Umbilical cord (tissue), 2 donors: ENCODE measurements at places on chromosomes 3 and 15.

DNA sequence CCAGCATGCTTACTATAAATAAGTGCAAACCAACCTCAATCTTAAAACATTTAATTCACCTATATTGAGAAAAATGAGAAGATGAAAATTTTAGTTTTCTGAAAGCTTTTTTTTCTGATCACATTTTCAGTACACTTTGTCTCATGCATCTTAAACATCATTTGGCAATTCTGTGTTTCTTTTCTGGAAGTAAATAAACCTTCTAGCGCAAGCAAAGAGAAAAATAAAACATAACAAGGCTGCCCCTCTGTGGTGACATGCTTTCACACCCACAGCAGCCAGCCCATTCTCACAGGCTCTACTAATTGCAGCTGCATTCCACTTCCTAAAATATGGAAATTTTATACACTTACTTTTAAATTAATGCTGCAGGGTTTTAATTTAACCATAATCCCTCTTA, 90.1 kb downstream of the NEK10 start:
- DNase-seq: peak; percentile 55

- DNase-seq: no peak
These were observed 16.0 kb downstream of the UBE2E2 start for GRCh38 chr3:23219117-23219516.

DNA sequence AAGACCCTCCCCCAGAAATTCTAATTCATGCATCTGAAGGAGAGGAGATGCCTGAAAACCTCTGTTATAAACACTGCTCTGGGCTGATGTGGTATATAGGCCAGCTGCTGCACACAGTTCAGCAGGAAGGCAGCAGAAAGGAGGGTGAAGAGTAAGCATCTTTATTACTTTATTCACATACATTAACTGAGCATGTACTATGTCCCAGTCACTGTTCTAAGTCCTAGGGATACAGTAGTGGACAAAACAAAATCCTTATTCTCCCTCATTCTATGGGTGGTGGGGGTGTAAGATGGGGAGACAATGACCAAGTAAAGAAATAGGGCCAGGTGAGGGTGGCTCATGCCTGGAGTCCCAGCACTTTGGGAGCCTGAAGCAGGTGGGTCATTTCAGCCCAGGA, 17.8 kb upstream of the CHRNB4 start:
- no peak for DNase-seq

- no peak for DNase-seq
These were observed 688.9 kb upstream of the NAALADL2 start for GRCh38 chr3:174170248-174170647.

GRCh38 chr3:99232696-99233095, 331.2 kb upstream of the DCBLD2 start:
- DNase-seq: no peak

DNA sequence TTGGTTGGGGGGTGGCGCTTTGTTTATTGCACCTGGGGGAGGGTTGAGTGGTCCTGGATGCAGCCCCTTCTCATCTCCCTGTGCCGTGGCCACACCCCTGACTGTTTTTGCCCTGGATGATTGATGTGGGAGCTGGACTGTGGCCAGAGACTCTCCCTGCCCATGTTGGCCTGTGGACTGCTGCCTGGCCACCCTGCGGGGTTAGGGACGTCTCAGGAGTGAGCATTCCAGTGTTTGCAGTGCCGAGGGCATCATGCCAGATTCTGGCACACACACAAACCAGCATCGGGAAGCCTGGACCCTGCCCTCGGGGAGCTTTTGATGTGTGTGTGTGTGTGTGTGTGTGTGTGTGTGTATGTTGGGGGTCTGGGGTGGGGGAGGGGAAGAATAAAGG, 15.8 kb downstream of the APBA2 start:
- no peak for DNase-seq

- no peak for DNase-seq
These were observed 247.3 kb upstream of the NSMCE3 start for GRCh38 chr15:29516929-29517328.

GRCh38 chr3:33299395-33300081, 22.3 kb downstream of the FBXL2 start:
- DNase-seq: no peak

DNA sequence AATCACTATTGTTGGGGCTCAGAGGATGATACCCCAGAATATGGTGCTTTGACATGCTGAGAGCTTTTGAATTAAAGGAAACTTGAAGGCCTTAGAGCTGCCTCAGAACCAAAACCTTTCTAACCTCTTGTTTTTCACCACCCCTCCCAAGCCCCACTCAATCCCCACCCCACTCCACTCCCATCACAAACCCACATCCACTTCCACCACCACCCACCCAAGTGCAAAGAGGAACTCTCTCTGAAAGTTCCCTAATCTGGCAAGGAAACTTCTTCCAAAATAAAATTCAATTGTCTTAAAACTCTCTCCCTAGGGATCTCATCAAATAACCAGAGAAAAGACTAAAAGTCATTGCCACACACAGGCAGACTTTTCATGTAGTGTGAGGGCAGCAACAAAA, 301.2 kb upstream of the ARHGEF26 start:
- no peak for DNase-seq

- no peak for DNase-seq
These were observed 28.4 kb downstream of the PDE8A start for GRCh38 chr15:85010071-85010385.

- peak; percentile 63 for DNase-seq
These were observed 160.1 kb upstream of the IL12A start for GRCh38 chr3:159828542-159828943.

DNA sequence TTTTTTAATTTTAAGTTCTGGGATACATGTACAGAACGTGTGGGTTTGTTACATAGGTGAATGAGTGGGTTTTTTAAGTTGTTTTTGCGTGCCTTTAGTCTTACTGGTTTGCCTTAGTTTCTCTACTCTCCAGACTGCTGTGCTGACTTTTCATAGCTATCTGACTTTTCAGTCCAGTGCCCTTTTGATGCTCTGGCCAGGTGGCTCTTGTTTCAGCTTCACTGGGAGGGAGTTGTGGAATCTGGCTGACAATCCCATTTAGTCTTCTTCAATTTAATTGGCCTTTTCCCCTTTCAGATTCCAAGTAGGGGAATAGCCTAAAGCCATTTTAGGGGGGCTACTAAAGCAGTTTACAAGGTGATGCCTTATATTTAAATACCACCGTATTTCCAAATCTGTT, 30.1 kb downstream of the FNDC3B start:
- no peak for DNase-seq

GRCh38 chr3:2945121-2945520, 165.1 kb downstream of the IL5RA start:
- no peak for DNase-seq

GRCh38 chr3:31815631-31816440, 165.2 kb downstream of the OSBPL10 start:
- no peak for DNase-seq

DNA sequence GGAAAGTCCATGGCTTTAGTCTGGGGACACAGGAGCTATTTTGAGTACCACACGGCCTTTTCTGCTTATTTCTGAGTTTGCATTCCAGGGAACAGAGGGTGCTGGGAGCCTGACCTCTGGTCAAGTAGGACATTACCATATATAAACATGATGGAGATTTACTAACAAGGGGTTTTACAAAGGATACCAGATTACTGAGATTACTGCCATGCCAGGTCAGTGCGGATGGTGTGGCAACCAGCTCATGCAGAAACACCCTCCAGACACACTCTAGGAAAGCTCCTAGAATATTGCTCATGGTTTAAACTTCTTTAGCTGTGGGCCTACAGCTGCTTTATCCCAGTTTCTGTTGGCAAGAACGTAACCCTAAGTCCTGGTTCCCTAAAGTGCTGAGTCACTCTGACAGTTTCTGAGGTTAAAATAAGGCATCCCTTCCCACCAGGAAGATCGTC, 54.3 kb upstream of the AGTR1 start:
- no peak for DNase-seq

GRCh38 chr3:101695779-101696372, 9.4 kb upstream of the RPL24 start:
- peak; percentile 66 for DNase-seq

DNA sequence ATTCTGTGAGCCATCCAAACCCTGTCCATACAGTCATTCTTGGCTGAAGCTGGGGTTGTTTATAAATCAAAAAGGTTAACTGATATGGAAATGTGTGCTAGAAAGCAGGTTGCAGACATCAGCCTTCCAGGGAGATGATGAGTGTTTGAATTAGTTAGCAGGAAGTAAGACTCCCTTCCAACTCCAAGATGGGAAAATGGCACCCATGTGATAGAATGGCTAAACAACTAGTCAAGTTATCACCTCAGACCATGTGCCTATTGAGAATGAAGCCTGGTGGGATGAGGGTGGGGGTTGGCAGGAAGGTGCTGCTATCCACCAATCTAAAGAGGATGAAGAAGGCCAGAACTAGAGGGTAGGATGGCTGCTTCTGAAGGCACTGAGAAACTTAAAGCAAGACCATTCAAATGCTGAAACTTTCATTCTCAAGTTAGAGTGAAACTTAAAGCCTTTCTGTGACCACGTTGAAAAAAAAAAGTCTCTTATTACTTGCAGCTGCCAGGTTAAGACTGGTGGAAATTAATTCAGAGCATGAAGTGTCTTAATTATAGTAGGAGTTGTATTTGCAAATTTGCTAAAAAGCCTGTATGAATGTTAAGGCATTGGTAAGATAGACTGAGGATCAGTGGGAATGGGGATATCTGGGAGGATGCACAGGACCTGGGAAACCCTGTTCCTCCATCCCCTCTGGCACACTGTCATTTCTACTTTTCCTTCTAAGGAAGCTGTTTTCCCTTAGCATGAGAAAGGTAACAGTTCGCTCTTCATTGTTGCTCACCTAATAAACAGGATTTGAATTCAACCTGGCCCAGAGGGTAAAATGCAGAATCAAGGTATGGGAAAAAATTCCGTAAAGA, 36.8 kb downstream of the CCR3 start:
- no peak for DNase-seq

- DNase-seq: no peak
These were observed 81.2 kb downstream of the CHD2 start for GRCh38 chr15:92981333-92981732.

DNA sequence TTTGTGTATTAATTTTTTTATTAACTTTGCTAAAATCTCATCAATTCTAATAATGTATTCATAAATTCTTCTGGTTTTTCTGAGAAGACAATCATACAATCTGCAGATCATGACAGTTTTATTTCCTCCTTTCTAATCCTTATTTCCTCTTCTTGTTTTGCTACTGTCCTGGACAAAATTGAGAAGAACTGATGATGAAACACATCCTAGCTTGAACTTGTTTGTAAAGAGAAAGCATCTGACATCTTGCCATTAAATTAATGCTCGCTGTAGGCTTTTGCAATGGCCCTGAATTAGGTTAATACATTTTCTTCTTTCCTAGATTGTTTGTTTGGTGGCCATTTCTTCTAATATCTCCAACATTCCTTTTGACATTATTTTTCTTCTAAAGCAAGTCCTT, 110.9 kb upstream of the TPM1 start:
- DNase-seq: no peak

GRCh38 chr3:99439892-99440291, 198.5 kb upstream of the COL8A1 start:
- DNase-seq: no peak

DNA sequence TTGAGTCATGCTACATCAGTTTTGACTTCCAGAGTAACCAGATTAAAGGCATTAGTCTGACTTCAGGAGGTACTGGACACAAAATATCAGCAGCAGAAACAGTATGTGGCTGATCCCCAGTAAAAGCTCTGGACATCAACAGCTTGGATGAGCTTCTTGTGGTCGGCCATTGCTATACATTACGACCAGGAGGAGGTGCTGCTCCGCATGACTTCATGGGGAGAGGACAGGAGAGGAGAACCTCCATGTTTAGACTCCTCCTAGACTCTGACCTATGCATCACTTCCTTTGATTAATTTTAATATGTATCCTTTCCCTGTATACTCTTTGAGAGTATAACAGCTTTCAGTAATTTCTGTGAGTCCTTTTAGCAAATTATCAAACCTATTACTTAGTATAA, 285.6 kb upstream of the ARHGEF26 start:
- no peak for DNase-seq

DNA sequence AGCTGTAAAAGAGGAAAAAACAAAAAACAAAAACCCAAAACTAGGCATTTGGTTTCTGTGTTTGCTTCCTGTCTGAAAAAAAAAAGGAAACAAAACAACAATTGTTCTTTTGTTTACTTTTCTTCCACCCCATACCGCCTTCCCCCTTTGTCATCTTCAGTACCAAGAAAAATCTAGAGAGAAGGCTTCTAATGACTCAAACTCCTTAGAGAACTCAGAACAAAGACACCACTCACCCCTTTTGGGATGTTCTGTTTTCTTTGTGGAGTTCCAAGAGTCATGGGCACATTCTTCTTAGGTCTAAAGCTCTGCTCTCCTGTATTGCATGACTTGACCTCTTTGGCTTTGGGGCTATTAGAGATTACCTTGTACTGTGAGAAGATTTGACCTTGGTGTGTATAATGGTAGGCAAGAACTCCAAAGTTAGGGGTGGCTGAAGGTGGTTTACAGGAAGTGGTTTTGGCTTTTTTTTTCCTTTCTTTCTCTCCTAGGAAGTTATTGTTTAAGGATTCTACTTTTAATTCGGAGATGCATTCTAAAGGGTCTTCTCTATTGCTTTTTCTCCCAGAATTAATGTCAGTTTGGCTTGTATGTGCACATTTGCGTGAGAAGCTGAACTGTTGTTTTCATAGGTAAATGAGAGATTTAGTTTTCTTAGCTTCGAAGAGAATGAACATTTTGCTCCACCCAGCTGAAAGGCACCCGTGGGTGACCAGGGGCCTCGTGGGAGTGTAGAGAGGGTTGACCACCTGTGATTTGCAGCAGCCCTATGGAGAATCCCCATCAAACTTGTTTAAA, 39.5 kb upstream of the ZBTB20 start:
- no peak for DNase-seq

DNA sequence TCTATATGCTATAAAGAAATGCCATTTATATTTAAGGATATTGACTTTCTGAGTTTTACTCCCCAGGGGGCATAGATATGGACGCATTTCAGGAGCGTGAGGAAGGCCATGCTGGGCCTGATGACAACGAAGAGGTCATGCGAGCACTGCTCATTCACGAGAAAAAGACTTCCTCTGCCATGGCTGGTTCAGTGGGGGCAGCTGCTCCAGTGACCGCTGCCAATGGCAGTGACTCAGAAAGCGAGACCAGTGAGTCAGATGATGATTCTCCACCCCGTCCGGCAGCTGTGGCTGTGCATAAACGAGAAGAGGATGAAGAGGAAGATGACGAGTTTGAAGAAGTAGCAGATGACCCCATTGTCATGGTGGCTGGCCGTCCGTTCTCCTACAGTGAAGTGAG, 38.4 kb downstream of the GTF2E1 start:
- DNase-seq: no peak

DNA sequence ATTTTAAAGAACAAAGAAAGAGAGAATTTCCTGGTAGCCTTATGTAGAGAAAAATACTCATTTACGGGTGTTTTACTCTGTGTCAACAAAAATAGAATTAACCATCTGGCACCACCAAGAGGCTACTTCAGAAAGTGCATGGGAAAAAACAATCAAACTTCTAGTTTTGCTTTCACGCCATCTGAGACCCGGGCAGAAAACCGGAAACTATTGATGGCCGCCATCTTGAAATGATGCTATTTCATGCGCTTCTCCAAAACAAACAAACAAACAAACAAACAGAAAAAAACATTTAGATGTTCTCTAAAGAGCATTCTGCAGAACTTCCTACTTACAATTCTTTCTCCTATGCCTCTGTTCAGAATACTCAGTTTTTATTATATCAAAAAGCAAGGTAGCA, 49.4 kb upstream of the SYNPR start:
- peak; percentile 65 for DNase-seq

GRCh38 chr3:71636001-71636400, 52.5 kb upstream of the FOXP1 start:
- no peak for DNase-seq

- DNase-seq: no peak
These were observed 34.5 kb downstream of the TGFBR2 start for GRCh38 chr3:30640851-30641250.
